Effector CD8-positive, alpha-beta T cell (primary cell): ENCODE measurements at places on chromosomes 11 and 22.
A peak's percentile ranks its signal among the peaks of the same experiment; 100 is the strongest.

GRCh38 chr11:117733316-117733715, 63.7 kb downstream of the DSCAML1 start:
- no peak for DNase-seq

GRCh38 chr22:17243524-17243923, 24.3 kb upstream of the ADA2 start:
- DNase-seq, result no peak

- DNase-seq, result no peak
Measured at GRCh38 chr11:45739866-45740265, 65.1 kb upstream of the SLC35C1 start.

GRCh38 chr11:67057205-67057672, 592 bp downstream of the RHOD start:
- DNase-seq, result no peak

GRCh38 chr11:24805671-24806070, 308.8 kb downstream of the LUZP2 start:
- DNase-seq, result no peak

DNA sequence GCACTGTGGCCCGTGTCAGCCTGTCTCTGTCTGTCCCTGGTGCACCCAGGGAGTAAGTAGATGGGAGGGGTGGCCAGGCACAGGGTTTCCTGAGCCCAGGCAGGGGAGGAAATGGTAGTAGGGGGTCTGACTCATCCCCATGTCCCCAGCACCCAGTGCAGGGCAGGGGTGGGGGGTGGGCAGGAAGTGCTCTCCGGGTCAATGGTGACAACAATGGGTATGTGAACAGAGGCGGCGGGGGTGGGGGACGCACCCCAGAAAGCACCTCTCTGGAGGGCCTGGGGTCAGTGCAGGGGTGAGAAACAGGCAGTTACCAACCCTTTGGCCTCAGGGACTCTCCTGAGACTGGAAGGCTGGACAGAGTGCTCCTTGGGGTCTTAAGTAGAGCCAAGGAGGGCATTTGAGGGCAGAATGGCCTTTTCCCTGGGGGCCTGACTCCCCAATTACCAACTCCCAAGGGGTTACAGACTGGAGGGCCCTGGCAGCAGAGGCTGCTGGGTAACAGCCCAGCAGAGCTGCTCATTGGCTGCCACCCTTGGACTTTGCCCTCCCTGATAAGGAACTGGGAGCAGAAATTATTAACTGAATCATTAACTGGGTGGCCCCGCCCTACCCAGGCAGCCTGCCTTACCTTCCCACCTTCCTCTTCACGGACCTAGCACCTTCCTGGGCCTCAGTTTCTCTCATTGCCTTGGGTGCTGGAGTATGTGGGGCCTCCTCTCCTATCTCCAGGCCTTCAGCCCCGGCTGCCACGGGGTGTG, 4.2 kb downstream of the MYRF start:
- no peak for DNase-seq

GRCh38 chr11:83070731-83071566, 748 bp downstream of the RAB30 start:
- no peak for DNase-seq

GRCh38 chr11:18727479-18728236, 1.7 kb upstream of the IGSF22 start:
- DNase-seq, result peak; percentile 26

DNA sequence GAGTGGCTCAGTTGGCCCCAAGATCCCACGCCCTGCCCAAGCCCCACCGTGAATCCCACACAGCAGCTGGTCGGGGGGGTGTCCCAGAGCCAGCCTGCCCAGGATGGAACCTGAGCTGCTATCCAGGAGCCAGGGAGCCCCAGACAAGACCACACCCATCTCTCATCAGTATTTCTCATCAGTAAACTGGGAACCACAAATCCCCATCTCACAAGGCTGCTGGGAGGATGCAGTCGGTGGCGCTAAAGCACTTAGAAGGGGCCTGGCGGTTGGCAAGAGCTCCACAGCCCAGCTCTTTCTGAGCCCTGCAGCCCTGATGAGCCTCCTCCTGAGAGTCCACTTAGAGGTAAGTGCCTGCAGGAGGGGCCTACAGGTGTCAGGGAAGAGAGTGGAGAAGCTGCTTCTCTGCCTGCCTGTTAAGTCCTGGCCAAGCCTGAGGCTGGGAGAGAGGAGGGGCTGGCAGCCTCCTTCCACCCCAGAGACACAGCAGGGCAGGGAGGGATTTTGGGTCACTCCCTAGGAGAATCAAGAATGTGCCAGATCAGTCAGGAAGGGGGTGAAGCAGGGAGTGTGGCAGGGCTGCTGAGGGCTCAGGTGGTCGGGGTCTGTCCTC, 6.1 kb downstream of the FADS3 start:
- no peak for DNase-seq

DNA sequence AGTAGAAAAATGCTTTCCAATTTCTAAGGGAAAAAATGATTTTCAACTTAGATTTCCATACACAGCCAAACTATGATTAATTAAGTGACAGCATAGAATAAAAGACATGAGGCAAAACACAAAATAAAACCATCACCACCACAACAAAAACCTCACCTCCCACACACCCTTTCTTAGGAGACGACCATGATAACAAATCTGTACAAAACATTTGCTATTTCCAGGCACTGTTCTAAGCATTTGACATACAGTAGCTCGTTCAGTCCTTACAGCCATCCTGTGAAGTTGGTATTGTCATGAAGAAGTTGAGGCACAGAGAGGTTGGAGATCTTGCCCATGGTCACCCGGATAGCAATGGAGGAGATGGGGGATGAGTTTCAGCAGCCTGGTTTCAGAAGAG, 8.7 kb downstream of the SPI1 start:
- no peak for DNase-seq

- DNase-seq, result no peak
Measured at GRCh38 chr22:44406341-44407170, 91.5 kb downstream of the RTL6 start.

- no peak for DNase-seq
Measured at GRCh38 chr11:26333906-26334305, 2.0 kb downstream of the ANO3 start.

DNA sequence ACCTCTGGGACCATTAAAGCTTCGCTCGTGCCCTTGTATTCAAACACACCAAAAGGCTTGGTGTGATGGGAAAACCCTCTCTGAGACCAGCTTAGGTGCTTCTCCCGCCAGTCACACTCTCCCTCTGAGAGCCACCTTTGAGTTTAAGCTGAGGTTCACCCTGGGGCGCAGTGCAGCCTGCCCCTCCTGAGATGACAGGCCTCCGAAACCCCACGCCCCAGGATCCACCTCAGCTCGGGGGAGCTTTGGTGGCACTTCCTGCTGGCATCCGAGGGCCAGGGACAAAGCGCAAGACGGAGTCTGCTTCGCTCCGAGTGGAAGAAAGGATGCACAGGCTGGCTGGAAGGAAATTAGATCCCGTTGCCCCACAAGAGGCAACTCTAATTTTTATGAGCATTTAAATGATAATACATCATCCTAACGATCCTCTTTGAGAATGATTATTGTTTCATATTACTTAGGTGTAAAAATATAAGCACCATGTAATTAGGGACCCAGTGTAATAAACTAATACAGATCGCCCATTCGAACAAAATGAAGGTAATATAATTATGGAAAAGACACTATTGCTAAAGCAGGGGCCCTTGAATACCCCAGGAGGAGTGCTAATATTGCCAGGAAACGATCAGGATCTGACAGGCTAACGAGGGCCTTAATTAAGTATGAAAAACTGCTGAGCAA, 134.7 kb downstream of the CEP164 start:
- DNase-seq, result no peak

DNA sequence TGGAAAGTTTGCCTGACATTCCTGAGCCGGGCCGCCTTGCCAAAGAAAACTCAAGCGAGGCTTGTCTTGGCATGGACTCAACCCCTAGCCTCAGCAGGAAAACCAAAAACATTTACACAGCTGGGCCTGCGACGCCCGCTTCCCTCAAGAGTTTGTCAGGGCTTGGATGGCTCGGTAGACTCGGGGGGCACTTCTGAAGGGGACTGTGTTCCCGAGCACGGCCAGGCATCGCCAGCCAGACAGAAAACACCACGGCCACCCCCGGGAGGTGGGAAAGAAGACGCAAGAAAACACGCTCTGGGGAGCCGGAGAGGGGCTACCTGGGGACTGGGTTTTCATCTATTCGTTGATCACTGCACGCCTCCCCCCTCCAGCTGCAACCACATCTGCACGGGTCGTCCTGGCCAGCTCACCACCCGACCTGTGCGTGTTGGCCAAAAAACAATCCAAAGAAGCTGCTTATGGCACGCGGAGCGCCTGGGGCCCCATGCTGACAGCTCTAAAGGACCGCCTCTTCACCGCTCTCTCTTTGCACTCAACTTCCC, 380.7 kb downstream of the MN1 start:
- DNase-seq, result no peak

DNA sequence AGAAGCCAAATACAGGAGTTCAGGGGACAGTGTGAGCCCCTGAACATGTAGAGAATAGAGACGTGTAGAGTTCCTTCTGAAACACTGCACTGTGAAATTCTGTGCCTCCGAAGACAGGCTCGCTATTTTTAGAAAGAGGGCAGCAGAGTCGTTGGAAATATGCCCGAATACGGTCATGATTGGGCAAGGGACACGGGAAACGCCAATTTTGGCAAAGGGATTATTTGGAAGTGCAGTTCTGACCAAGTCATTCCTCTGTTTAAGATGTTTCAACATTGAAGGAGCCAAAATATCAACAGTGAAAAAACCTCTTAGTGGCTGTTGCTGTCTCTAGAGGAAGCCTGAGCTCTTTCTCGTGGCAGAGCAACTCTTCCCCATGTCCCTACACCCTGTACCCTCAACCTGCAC, 9.5 kb upstream of the CBX6 start:
- DNase-seq, result no peak

GRCh38 chr11:2103668-2104523, 35.3 kb downstream of the IGF2 start:
- no peak for DNase-seq

- no peak for DNase-seq
Measured at GRCh38 chr11:46009647-46010046, 87.2 kb downstream of the LARGE2 start.

DNA sequence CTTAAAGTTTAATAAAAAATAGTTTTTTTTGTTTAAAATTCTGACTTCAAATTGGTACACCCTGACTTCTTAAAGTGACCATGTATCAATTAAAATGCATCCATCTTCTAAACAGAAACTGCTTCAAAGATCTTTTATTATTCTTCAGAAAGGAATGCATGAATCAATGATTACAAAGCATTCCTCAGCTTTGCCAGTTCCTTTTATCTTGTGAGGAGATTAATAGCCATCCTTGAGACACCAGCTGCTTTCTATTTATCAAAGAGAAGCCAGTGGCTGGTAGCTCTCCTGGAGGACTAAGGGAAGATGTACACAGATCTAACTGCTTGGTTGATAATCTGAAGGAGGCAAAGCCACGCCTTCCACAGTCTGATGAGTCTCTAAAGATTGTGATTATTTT, 2222.5 kb downstream of the LRRC4C start:
- no peak for DNase-seq

- no peak for DNase-seq
Measured at GRCh38 chr11:19560156-19560555, 152.5 kb upstream of the NAV2 start.

DNA sequence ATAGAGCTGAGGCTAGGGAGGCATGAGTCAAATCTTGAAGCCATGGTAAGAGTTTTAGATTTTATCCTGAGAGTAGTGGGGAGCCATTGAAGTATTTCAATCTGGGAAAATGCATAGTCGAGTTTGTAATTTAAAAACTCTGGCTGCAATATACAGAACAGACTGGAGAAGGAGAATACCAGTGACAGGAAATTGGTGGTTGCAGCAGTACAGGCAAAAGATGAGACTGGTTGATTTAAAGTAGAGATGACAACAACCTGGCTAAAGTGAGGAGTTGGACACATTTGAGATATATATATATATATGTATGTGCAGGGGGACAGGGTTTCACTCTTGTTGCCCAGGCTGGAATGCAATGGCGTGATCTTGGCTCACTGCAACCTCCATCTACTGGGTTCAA, 6.2 kb downstream of the HORMAD2 start:
- DNase-seq, result no peak

GRCh38 chr11:70116386-70117065, 38.4 kb downstream of the ANO1 start:
- DNase-seq, result no peak

- DNase-seq, result no peak
Measured at GRCh38 chr11:93143800-93144199, 54.0 kb downstream of the SLC36A4 start.

- DNase-seq, result no peak
Measured at GRCh38 chr11:129374993-129375750, 476 bp upstream of the BARX2 start.

- DNase-seq, result no peak
Measured at GRCh38 chr11:18132341-18132740, at the start of gene MRGPRX3. TSS of gene MRGPRX3 (plus strand) at chr11:18132571. CDS start at chr11:18137203, 4,632 bp downstream.

DNA sequence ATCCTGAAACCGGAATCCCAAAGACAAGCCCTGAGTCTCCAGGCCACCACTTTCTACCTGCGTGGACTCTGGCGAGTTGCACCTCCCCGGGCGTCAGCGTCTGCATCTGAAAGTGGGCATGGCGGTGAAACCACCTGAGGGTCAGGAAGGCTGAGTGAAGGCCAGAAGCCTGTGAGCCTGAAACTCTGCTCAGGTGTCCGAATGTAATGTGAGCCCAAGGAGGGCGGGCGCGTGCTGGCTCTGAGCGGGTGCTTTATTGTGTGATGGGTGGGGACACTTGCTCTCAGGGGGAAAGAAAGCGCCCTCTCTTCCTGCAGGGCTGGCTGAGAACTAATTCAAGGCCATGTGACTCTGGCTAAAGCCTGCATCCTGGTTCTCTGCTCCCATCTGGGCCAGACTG, 135.6 kb downstream of the ST3GAL4 start:
- no peak for DNase-seq

GRCh38 chr11:65183201-65183891, 1.6 kb downstream of the CAPN1 start:
- no peak for DNase-seq

DNA sequence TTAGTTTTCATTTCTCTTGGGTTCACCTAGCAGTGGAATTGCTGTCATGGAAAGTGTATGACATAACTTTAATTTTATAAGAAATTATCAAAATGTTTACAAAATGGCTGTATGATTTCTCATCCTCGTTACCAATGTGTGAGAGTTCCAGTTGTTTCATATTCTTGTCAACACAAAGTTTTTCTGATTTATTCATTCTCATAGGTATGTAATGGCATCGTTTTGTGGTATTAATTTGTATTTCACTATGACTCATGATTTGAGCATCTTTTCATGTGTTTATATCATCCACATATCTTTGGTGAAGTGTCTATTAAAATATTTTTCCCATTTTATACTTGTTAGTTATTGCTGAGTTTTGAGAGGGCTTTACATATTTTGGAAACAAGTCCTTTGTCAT, 5.5 kb downstream of the FAM111B start:
- no peak for DNase-seq

DNA sequence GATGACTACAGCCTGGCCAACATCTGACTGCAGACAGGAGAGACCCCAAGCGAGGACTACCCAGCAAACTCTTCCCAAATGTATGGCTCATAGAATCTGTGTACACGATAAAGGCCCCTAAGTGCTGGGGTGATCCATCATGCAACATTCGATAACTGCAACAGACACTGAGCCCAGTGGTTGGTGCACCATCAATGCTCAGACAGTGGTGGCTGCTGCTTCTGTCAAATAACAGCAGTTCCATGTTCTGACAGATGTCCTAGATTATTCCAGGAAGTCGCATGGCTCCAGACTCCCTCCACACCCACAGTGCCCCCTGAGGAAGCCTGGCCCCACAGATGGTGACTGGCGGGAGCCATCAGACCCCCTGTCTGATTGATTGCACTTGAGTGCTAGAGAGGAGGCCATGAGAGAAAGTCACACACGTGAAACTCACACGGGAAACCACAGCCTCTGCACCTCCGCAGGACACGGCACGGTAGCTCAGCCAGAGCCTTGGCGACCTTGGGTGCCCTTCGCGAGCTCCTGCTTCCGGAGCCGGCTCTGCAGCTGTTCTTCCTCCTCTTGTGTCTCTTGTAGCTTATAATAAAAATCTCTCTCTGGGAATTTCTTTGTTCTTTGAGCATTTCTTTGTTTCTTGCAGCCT, 1155.9 kb downstream of the TBC1D22A start:
- DNase-seq, result no peak
